Activated CD4-positive, alpha-beta T cell treated with anti-CD3 and anti-CD28 coated beads for 24 hours (primary cell): ENCODE measurements at places on chromosomes 5 and 9.
A peak's percentile ranks its signal among the peaks of the same experiment; 100 is the strongest.

DNA sequence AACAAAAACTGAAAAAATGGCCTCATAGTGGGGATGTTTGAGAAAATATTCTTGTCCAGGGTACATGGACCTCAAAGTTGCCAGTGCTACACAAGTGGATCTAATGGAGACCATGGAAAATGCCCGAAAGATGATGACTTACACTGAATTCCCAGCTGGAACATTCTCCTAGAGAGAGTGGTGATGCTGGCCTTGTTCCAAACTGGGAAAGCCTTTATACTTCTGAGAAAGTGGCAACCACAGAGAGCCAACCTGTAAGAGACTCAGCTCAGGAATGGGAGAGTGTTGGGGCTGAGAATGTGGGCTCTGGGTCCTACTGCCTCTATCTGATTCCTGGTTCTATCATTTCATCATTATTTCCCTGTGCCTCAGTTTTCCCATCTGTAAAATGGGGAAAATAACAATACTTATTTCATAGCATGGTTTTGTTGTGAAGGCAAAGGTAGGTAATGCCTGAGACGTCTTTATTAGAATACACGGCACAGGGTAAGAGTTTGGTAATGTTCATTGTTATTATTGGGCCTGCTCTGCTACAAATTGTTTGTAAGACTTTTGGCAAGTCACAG, 229.0 kb upstream of the PANK3 start:
- no peak for DNase-seq

GRCh38 chr5:113162208-113162607, 185.6 kb downstream of the DCP2 start:
- DNase-seq, result no peak

- no peak for DNase-seq
Measured at GRCh38 chr9:127761491-127761956, 16.9 kb downstream of the SH2D3C start.

DNA sequence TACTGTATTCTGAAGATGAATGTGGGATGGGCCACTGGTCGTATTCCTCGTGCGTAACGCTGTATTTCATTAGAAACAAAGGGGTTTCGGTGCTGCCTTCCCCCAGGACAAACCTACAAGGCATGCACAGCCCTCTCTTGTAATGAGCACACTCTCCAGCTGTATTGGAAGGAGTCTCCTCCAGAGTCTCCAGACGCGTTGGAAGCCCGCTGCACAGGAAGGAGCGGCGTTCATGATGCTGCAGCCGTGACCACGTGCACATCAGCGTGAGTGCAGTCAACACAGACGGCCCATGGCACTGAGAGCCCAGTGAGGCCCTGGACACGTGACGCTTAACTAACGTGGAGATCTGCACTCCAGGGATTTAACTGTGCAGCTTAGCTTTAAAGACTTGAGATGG, 209.0 kb upstream of the IRX1 start:
- no peak for DNase-seq

- no peak for DNase-seq
Measured at GRCh38 chr9:133377721-133378216, 1.6 kb downstream of the STKLD1 start.

GRCh38 chr9:4139196-4139595, 160.7 kb downstream of the GLIS3 start:
- no peak for DNase-seq

DNA sequence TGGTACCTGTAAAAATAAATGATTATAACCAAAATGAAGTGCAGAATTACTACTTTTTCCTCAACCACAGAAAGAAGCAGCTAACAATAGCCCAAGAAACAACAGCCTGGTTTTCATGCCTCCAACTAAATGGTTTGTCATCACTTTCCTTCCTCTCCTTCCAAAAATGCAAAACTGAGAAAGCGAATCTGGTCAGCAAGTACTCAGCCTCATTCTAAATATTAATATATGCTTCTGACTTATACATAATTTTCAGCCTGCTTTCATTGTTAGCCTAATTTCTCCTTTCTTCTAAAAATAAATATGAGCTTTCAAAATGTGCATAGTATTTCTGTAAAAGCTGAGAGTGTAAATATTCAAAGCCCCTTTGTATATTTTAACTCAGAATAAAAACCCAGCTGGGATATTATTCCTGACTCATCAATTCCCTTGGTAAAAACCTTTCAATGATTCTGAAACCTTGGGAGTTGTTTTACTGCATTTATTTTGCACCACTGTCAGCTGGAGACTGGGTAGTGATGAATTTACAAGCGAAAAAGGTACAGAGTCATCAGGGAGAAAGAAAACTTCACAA, 21.5 kb downstream of the RXFP3 start:
- DNase-seq, result no peak

- DNase-seq, result no peak
Measured at GRCh38 chr5:143428738-143429420, 25.4 kb upstream of the NR3C1 start.

- peak; percentile 69 for DNase-seq
Measured at GRCh38 chr9:20640331-20641187, 18.3 kb upstream of the MLLT3 start.

- DNase-seq, result no peak
Measured at GRCh38 chr9:89721971-89722530, 117.2 kb downstream of the GADD45G start.

DNA sequence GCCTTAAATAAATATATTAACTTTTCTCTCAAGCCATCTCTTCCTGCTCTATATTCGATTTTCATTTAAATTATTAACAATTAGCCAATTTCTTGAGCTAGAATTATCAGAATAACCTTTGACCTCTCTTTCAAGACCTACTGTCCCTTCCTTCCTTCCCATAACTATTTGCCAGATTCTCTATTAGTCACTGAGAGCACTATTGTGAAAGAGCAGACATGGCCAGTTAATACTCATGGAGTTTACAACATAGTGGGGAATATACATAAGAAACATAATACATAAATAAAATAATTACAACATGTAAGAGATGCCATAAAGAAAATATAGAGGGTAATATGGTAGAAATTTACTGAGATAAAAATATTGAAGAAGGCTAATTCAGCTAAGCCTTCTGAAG, 72.1 kb upstream of the CHD1 start:
- no peak for DNase-seq

GRCh38 chr9:116325924-116326323, 172.3 kb downstream of the PAPPA start:
- no peak for DNase-seq

- DNase-seq, result no peak
Measured at GRCh38 chr5:97728920-97729319, 545.9 kb upstream of the RIOK2 start.

GRCh38 chr9:23577611-23578010, 248.4 kb downstream of the ELAVL2 start:
- no peak for DNase-seq

- DNase-seq, result no peak
Measured at GRCh38 chr5:83518319-83519061, 46.9 kb downstream of the VCAN start.

DNA sequence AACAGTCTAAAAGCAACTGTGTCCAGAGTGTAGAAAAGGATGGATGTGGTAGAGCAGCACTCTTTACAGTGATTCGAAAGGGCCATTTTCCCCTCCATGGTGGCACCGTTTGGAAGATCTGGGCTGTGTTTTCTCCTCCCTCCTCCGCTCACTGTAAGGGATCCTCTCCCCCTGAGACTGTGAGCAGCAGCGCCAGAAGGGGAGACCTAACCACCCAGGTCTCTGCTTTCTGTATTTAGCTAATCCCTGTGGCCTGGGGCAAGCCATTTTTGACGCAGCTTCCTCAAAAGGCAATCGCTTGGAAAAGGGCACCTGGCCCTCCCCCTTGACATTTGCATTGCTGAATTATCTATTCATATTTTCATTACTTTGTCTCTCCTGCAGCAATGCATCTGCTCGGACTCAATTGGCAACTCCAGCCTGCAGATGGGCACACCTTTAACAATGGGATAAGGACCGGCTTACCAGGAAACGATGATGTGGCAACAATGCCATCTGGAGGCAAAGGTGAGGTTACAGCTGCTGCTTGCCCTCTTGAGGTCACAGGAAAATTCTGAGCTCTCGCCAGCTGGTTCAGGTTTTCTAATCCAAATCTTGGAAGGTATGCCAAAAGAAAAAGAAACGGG, 244.3 kb upstream of the WWC1 start:
- no peak for DNase-seq

GRCh38 chr5:138611678-138612218, 36.5 kb upstream of the HSPA9 start:
- DNase-seq, result no peak

DNA sequence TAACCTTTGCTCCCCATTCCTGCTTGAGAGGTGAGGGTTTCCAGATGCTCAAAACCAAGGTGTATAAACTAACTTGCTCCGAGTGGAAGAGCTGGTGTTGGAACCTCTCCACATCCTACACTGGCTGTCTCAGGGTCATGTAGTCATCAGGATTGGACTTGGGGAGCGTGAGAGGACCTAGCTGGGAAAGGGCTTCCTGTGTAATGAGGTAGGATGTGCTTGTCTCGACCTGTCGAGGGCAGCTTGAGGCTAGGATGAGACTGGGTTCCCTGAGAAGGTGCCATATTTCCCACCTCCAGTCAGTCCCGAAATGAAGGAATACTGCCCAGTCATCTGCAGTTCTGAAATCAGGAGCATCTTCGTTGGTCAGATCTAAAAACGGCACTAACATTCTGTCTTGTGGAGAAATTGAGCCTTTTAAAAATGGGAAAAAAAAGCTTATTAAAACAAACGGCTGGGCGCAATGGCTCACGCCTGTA, 1.3 kb downstream of the CCNI2 start:
- no peak for DNase-seq
